Stimulated activated naive CD8-positive, alpha-beta T cell treated with anti-CD3 and anti-CD28 coated beads, Interleukin-15, amount 100 ng/mL, for 72 hours (primary cell): ENCODE measurements at places on chromosomes 2 and 18.

DNA sequence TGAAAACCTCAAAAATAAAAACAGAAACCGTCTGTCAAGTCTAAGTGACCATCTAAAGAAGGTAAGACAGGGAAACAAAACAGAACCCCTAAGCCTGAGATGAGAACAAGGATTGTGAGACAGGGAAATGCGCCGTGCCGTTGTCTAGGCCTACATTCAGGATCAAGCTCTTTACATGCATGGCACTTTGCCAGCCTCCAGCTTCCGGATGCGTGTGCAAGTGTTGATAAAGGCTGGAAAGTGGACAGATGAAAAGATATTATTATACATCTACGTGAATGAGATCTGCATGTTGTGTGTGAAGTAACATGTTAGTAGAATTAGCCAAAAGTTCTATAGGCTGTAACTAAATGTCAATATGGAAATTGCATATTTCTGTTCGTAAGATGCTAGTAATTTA is 28.6 kb upstream of the TMEM87B start:
- no peak for DNase-seq

DNA sequence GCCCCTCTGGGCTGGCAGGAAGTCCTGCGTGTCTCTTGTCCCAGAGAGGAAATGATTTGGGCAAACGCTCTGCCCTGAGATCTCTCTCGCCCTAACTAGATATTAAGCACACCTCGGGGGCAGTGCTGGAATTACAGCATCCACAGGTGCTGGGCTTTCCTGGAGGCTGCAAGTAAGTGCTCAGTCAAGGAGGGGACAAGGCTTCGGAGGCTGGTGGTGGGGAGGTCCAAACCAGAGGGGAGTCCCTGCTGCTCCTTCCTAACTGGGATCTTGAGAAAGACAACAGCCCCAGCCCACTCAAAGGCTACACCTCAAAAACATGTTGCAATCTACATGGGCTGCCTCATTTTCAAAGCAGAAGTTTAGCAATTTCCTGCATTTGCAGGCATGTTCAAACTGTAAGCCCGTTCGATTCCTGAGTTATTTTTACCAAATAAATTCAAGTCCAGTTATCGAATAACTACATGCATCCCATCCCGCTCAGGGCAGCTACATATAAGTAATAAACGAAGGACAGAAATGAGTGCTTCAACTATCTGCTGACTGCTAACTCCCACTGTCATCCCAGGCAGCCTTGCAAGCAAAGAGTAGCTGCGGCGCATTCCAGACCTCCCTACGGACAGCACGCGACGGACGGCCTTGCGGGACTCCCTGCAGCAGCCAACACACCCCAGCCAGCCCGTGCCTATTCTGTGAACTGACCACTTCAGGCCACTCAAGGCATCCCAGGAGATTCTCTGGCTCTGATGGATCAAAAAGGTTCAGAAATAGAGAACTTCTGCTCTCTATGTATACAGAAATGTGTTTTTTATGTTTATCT is 27.5 kb downstream of the ZNF516 start:
- DNase-seq = no peak

DNA sequence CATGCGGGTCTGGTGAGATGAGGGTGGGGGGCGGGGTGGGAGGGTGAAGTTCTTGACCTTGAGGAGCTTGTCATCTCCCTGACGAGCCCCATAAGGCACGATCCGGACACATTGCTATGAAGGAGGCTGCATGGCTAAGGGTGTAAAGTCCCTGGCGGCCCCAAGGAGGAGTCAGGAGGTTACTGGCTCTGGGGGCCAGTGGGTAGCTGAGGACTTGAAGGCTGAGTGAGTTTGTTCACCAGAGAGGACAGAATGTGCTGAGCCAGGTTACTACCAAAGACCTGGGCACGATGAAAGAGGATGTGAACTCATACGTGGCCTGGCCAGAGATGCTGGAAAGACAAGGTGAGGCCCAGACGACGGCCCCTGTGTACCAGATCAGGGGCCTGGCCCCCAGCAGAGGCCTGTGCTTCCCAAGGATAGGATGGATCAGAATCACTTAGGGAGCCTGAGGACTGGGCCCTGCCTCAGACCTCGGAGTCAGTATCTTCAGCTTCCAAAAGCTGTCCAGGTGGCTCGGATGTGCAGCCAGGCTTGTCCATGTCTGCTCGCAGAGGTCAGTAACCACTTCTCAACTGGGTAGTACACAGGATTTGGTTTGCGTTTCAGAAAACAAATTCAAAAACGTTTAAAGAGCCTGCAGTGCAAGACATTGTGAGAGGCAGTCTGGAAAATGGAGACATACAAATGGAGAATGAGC is 110.9 kb downstream of the RNF144A start:
- DNase-seq = no peak

DNA sequence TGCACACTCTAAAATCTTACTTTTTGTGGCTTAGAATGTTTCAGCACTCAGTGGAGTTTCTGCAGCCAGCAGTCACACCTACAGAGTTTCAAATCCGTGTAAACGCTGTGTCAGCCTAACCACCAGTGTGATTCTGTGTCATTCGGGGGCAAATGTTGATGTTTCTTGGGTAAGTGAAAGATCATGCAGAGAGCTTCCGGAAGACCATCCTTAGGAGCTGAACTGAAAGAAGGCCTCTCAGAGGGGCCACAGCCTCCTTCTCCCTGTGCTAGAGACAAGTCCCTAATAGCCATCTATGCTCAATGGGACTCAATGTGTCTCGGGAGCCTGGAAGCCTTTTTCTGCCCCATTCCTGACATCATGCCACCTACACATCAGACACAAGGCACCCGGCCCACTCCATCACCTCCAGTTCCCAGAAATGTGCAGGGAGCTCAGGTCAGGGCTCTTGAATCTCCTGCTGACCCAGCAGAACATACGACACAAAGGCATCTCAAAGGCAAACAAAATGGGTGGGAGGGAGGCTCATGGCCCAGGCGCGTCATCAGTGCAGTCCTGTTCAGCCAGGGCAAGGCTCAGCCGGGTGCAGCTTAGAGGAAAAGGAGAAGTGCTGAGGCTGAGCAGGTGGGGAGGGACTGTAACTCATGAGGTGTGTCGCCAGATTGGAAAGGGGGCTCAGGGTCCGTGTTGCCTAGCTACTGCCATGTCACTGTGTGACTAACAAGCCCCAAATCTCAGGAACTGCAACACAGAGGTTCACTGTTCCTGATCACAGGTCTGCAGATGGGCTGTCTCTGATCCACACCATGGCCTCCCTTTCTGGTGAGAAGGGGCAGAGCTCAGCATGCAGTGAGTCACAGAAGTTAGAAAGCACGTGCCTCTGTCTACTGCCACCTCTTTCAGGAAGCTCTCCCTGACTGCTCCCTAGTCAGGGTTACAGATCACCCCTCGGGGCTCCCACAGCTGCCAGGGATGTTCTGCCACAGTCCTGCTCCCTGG is 82.0 kb downstream of the SMAD7 start:
- DNase-seq = peak; percentile 72

DNA sequence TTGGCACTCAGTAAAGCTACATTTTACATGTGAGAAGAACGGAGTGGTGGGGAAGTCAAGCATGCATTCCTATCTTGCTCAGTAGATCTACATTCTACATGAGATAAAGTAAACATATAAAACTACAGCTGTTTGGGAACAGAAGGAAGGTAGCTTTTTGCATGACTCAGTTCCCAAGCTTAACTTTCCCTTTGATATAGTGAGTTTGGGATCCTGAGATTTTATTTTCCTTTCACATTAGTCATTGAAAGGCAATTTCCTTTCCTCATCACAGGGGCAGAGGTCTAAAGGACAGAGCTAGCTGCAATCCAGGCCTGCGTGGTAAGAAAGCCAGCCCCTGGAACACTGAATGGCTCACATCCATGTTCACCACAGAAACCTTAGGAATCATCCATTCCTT is 257.2 kb downstream of the SRBD1 start:
- DNase-seq = no peak

- DNase-seq = no peak
Observed at GRCh38 chr2:58860586-58860985, 619.5 kb upstream of the FANCL start.

- DNase-seq = no peak
Observed at GRCh38 chr2:218166791-218167190, at the start of gene CXCR1. CXCR1 (minus strand) TSS chr2:218166962; CDS start chr2:218165211, 1,751 bp downstream.

DNA sequence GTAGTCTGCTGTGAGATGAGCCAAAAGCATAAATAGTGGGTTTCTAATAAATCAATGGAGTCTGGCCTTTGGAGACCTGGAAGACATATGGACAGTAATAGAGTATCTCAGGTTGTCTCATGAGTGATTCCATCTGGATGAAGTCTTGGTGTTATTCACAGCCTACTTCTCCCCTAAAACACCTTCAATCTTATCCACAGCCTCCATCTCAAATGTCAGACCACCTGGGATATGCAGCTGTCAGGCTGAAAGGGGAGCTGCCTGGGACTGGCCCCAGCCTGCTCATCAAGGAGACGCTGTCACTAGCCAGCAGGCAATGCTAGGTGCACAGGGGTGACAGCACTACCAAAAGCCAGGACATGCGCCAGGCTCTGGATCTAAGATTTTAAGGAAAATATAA is 684.0 kb upstream of the ZEB2 start:
- no peak for DNase-seq

DNA sequence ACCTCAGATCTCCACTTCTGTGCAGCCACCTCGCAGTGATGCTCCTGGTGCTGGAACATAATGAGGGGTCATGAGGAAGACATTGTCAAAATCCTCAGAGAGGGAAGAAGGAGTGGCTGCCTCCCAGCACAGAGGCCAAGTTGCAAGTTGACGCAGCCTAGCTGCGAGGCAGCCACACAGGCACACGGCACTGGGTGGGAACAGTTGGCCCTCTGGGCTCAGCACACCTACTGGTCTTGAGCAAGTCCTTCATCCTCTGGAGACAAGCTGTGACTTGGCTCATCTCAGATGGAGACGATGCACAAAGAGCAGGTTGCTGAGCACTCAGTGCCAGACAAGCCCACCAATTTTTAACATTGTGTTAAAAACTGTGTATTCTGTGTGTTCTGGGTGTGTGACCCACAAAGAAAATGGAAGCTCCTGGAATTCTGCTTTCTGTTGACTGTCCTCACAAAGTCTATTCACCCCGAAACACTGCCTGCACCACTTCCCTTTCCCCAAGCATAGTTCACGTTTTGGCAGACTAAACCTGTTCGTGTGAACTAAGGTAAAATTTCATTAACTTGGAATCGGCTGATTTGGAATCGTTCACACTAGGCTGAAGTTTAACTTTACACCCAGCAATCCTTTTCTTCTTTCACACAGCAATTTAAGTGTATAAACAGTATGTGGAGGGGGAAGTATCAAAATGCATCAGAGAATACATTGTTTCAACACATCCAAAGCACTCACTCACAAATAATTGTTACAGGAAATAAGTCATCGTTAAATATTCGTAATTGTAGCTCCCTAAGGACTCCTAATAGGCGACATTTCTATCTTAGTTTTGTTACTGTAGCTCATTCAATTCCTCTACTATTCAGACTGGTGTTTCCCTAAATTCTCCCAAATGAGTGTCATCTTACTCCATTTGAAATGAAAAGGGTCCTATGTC is 266.6 kb upstream of the ID2 start:
- no peak for DNase-seq

- no peak for DNase-seq
Observed at GRCh38 chr2:230520875-230521155, 104.8 kb downstream of the SP100 start.
